Thyroid gland (tissue), 4 donors: ENCODE measurements at places on chromosomes 13 and 19. TPM values are rescaled to one million over a fixed set of nuclear protein-coding genes. Genes with fewer than 3 reads are reported as not detected.

DNA sequence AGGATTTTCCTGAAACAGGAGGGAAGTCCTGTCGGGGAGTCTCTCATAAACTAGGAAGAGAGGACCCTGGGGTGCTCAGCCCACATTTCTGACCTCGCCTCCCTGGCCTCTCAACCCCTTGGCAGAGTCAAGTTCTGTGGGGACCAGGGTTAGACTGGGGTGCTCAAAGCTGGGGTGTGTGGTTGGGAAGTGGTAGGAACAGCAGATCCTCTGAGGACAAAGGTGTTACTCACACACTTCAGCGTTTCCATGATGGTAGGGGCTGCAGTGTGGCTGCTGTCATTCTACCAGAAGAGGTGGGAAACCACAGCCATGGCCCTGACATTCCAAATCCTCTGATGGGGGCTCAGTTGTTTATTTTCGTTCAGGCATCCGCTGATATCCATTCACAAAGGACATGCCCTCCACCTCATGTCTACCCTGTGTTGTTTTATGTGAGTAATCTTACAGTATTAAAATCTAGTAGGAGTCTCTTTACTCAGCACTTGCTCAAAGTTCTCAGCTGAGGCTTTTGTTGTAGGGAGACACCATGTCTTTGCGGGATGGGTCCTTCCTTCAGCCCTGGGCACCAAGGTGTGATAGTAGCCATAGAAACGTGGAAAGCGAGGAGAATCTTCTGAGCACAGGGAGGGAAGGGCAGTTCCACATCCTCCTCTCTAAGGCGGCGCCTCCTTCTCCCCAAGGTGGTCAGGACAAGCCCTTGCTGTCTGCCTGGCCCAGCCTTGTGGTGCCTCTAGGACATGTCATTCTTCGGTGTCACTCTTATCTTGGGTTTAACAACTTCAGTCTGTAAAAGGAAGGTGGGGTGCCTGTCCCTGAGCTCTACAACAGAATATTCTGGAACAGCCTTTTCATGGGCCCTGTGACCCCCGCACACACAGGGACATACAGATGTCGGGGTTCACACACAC is 1.5 kb downstream of the KIR2DL3 start:
- DNase-seq = no peak

ZNF575 gene
- not detected for total RNA-seq

- DNase-seq = no peak
These were observed 13.6 kb upstream of the LATS2 start for GRCh38 chr13:21075011-21075378.

DNA sequence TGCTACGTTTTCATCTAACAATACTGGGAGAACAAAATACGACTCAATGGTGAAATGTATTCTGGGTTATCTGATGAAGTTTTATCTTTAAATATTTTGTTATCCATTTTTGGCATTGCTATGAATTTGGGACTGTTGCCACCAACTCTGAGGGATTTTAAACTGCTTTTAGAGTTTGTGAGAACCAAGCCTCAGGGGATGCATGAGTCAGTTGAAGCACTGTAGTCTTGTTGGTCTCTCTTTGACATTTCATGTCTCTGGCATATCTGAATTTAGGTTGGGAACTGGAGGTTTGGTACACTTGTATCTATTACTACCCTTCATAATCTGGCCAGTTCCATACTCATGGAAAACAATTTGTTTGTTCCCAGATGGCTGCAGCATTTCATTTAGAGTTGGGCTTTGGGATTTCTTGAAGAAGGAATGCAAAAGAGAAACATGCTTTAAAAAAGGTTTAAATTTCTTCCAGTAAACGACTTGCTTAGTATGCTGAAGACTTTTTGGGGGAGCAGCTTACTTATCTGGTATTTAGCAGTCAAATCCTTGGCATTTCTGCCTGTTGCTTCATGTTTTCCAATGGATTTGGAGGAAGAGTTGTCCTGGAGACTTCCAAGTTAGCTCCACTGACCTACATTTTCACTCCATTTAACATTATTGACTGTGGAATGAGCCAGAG is 28.9 kb downstream of the ARHGEF7 start:
- DNase-seq = no peak

DNA sequence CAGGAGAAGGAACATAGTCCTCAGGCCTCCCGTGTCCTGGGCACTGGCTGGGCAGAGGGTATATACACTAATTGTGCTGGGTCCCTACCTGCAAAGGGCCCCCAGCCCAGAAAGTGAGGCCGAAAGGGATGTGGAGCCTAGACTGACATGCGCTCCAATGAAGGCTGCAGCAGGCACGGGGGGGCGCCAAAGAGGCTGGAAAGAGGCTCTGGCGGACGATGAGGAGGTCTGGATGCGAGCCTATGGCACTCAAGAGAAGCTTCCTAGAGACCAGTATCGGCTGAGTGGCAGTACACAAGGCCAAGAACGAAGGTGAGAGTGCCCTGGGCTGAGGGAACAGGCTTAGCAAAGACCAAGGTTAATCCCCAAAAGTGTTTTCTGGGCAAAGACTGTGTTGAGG is 16.6 kb downstream of the VRK3 start:
- no peak for DNase-seq

TEAD2 gene
- 6.9 TPM for total RNA-seq

DNA sequence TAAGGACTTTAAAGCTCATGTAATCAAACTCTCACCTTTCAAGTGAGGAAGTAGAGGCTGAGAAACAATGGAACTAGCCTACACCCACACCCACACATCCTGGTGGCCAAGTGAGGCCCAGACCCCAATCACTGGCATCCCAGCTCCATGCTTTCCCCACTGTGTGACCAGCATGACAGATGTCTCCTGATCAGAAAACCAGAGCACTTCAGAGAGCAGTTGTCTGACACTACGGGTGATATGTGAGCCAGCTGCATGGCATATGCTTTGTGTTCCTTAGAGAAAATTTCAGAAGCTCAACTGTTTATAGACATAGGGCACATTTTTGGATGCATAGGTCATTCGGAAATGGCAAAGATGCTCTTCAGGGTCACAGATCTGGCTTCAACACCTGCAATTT is 315.2 kb downstream of the NDFIP2 start:
- DNase-seq = no peak

DNA sequence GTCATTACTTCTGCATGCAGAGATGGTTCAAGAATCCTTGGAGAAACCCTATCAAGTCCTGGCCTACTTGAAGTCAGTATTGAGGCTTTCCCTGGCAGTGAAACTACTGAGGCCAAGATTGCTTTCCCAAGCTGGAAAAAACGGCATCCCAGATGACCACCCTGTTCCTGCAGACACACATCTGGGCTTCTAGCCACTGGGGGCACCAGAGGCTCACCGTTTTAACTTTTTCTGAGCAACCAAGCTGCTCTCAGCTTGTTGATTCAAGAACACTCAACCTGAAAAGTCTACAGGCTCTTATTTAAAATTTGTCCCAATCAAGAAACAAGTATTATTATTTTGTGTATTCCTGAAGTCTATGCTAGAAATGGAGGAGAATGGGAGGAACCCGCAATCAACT is 66.6 kb downstream of the SPRYD7 start:
- peak; percentile 55 for DNase-seq

GRCh38 chr13:38908574-38908973 is 82.1 kb downstream of the STOML3 start:
- no peak for DNase-seq

DNA sequence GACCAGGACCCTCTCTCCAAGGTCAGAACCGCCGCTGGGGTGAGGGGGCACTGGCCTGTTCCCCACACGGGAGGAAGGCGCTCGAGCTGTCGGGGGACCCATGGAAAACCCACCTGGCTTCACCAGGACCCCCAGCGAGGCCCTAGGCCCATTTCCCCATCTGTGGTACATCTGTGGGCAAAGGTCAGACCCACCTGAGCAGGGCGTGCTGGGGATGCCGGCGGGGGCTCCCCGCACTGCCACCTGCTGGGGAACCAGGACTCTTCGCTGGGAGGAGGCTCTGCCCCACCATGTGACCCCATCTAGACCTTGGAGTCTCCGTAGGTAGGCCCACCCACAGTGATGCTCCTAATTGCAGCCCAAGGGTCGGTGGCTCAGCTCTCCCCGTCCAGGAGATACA is 511 bp downstream of the WDR88 start:
- no peak for DNase-seq
